Activated naive CD8-positive, alpha-beta T cell treated with anti-CD3 and anti-CD28 coated beads for 36 hours (primary cell): ENCODE measurements at places on chromosomes 5 and 9. TPM values are rescaled to one million over a fixed set of nuclear protein-coding genes. Genes with fewer than 3 reads are reported as not detected.

DNA sequence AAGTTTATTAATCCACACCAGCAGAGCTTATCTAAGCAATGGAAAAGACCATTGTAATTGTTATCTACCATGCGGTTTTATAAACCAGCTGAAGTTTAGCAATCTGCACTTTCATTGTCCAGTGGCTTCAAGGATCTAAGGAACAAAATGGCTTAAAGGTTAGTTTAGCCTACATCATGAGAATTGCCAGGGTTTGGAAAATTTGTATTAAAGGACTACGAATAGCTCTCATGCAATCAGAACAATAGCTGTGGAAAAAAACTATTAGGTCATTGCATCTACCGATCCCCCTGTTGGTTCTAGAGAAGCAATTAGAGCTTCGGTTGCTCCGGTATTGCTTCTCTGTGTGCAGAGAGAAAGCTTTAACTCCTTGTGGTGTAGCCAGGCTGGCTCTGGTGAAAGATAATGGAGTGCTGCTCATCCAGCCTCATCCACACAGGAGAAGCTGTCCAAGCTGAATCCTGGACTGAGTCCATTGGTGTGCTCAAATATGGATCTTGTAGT, 86.3 kb upstream of the SLC12A2 start:
- no peak for DNase-seq

- no peak for DNase-seq
Observed at GRCh38 chr9:96072930-96073329, 197.4 kb downstream of the ERCC6L2 start.

- DNase-seq = no peak
Observed at GRCh38 chr5:31124026-31124425, 69.5 kb upstream of the CDH6 start.

- no peak for DNase-seq
Observed at GRCh38 chr9:123455187-123455586, 99.2 kb downstream of the CRB2 start.

- DNase-seq = no peak
Observed at GRCh38 chr5:79621056-79621455, 8.8 kb downstream of the TENT2 start.

- no peak for DNase-seq
Observed at GRCh38 chr5:157562111-157562581, 13.4 kb downstream of the ADAM19 start.

DNA sequence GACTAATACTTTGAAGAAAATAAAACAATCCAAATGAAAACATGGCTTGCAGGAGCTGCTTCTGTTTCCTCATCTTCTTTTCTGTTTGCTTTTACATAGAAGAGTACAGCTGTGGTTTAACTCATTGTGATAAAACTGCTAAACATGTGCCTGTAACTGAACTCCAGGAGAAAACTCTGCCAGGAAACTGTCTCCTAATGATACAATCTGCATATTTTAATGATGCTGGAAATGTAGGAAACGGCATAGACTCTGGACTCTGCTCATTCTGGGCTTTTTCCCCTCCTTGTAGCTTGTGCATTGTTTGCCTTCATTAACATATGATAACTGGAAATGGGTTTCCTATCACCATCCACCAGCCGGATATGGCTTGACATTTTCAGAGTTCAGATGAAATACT, 813.3 kb upstream of the WWC1 start:
- DNase-seq = no peak

GRCh38 chr9:15521254-15521653, 10.5 kb upstream of the PSIP1 start:
- no peak for DNase-seq

The CATSPER3 gene
- total RNA-seq = 0.39 TPM

The NAA35 gene
- total RNA-seq = 33.9 TPM

The CER1 gene
- not detected for total RNA-seq

The PCDHB14 gene
- total RNA-seq = not detected

The CD14 gene
- 0.42 TPM for total RNA-seq

The SH3TC2 gene
- total RNA-seq = not detected

The SV2C gene
- total RNA-seq = not detected
